ENCODE measurements at places on chromosomes 7 and 10.

DNA sequence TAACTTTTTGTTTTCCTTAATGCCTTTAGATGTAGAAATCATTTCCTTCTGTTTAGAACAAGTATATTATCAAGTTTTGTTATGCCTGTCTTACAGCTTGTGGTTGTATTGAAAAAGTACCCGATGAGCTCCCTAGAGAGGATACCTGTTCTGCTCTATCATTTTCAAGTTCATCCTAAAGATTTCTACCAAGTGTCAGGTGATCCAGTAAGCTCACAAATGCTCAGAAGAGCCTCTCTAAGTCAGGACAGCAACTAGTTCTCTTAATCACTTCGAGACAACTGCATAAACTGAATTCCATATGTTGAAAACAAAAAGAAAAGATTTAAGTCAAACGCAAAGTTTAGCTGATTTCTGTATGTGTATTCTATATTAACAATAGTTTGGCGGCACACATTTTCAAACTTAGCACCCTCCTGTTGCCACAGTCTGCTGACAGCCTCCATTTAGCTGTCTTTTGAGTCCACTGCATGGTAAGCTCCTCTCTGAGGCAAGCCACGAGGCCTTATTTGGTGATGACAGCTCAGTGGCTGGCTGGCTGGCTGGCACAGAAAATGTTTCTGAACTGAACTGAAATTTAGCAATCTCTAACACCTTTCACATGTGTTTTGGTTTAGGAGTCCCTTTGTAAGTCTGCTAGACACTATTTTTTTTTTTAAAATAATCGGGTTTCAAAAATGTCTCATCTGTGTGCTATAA is 59.4 kb downstream of the SEMA3C start:
- no peak for DNase-seq

DNA sequence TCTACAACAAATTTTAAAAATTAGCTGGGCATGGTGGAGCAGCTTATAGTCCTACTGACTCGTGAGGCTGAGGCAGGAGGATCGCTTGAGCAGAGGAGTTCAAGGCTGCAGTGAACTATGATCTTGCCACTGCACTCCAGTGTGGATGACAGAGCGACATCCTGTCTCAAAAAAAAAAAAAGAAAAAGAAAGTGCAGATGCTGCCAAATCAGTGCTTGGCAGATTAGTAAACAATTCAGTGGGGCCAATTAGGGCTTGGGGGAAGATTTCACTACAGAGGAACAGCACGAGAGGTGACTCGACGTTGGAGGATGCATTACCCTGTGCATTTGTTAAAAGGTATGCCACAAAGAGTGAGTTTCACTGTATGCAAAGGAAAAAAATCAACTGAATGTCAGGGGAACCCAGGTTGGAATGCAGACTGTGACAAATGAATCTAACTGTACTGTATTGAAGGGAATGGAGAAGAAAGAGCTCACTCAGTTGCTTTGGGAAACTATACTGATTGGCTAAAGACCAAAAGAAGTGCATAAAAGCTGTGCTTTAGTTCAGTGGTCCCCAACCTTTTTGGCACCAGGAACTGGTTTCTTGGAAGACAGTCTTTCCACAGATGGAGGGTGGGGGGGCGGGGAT is 31.6 kb downstream of the GARIN1A start:
- DNase-seq: no peak

DNA sequence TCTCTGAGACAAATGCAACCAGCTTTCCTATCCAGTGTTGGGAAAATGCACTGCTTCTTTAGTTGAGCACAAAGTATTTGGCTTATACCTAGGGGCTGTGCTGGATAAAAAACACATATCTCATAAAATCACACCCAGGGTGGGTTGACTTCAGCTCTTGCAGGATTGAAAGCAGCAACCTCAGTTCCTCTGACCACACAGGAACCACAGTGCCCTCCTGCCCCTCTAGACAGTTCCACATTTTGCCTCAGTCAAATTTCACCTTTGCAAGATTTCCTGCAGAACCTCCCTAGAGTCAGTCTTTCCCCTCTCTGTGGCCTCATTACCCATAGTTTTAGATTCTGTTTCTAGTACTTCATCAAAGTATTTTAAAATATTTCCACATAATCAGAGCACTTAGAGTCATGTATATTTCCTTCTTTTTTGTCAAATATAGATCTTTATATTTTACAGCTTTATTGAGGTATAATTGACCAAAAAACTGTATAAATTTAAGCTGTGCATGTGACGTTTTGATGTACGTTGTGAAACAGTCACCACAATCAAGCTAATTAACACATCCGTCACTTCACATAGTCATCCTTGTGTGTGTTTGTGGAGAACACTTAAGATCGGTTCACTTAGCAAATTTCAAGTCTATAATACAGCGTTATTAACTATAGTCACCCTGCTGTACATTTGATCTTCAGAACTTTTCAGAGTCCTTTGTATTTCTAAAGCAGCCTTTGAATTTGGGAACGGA is 37.0 kb upstream of the EGR2 start:
- no peak for DNase-seq

- no peak for DNase-seq
Observed at GRCh38 chr7:27871086-27871485, 131.1 kb downstream of the TAX1BP1 start.

DNA sequence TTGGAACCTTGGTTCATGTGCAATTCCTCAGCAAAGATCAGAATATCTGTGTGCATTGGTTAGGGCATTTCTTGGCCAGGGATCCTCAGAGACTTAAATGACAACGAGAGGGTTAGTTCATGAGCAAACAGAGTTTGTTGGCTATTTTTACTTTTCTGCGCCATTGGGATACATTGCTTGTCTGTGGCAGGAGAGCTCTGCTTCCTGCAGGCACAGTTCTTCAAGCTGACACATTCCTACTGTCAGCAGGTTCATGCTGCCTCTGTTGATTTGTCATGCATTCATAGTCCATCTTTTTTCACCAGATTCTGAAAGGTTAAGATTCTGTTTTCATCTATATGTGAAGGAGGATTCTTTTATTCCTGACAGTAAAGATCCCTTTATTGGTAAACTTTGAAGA is 139.4 kb downstream of the TMEM178B start:
- DNase-seq: no peak

GRCh38 chr10:28587270-28587969 is 54.5 kb downstream of the WAC start:
- DNase-seq: no peak

DNA sequence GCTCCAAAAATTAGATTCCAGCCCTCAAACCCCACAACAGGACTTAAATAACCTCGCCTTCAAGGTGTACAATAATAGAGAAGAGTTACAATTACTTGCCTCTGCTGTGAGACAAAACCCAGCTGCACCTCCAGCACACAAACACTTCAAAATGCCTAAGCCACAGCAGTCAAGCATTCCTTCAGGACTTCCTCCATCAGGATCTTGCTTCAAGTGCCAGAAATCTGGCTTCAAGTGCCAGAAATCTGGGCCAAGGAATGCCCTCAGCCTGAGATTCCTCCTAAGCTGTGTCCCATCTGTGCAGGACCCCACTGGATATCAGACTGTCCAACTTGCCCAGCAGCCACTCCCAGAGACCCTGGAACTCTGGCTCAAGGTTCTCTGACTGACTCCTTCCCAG is 1088.3 kb downstream of the SORCS3 start:
- no peak for DNase-seq

GRCh38 chr10:77160679-77161078 is 476.9 kb downstream of the KCNMA1 start:
- no peak for DNase-seq

GRCh38 chr10:96714031-96714590 is 6.2 kb downstream of the PIK3AP1 start:
- DNase-seq: peak; percentile 25

- no peak for DNase-seq
Observed at GRCh38 chr7:691361-692045, 35.0 kb upstream of the DNAAF5 start.

DNA sequence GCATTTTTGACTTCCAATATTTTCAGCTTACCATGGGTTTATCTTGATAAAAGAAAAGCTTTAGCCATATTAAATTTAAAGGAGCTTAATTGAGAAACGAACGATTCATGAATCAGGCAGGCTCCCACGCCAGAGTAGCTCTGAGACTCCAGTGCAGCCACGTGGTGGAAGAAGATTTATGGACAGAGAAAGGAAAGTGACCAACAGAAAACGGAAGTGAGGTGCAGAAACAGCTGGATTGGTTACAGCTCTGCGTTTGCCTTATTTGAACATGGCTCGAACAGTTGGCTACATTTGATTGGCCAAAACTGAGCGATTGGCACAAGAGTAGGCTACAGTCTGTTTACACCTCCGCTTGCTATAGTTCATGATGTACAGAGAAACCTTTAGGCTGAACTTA is 395.4 kb downstream of the GATA3 start:
- no peak for DNase-seq

DNA sequence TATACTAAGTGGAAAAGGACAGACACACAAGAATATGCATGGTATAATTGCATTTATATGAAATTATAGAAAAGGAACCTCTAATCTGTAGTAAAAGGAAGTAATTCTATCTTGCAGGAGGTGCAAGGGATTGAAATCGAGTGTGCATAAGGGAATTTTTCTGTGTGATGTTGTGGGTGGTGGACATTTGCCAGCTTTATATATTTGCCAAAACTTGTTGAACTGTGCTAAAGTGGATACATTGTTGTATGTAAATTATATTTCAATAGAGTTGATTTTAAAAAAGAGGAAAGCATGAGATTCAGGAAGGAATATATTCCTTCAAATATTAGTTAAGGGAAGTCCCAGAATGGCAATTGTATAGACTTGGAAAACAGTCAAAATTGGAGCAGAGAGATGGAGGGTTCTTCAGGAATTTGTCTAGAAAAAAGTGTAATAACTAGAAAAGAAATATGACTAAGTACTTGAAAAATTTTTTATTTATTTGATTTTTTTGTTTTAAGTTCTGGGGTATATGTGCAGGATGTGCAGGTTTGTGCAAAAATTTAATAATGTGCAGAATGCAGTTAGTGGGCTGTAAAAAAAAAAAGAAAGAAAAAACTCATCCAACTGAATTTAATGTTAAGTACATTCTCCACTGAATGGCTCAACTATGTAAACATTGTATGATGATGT is 96.1 kb downstream of the ARL4A start:
- DNase-seq: no peak

DNA sequence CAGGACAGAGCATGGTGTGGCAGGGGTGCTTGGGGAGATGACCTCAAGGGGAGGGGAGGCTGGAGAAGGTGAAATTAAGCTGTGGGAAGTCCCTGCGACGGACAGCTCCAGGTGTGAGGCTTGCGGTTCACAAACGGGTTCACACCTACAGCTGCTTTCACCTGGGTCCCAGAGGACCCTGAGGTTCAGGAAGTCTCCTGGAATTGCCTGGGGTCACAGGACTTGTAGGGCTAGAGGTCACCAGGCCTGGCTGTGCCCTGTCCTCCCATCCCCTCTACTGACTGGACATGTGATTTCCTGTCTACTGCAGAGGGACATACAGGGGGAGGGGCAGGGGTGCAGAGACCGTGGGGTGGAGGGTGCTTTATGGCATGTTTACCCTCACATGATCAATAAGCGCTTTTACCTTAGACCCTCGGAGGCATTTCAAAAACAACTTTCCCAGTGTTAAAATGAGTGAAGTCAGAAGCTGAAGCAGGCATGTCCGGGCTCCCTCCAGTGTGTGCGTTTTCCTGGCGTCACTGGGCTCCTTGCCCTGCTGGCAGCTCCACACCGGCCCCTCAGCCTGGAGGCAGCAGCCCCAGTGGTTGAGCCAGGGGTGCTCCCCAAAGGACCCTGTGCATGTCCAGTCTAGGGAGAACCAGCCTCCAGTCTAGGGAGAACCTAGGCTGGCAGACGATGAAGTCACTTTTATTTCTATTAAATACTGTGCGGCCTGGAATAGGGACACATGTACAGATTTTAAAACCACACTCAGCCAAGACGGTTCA is 66.6 kb upstream of the IGFBP3 start:
- no peak for DNase-seq

DNA sequence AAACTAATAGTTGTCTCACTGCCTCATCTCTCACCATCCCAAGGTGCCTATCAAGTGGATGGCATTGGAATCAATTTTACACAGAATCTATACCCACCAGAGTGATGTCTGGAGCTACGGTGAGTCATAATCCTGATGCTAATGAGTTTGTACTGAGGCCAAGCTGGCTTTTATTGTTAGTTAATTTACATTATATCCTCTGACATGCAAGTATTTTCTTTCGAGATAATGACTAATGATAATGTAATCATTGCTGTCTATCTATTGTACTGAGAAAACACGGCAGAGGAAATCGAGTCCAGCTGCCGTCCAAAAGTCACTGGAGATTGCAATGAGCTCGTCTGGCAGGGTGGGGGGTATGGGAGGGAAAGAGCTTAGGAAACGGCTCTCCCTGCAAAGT is 172.4 kb upstream of the LANCL2 start:
- DNase-seq: peak; percentile 38

DNA sequence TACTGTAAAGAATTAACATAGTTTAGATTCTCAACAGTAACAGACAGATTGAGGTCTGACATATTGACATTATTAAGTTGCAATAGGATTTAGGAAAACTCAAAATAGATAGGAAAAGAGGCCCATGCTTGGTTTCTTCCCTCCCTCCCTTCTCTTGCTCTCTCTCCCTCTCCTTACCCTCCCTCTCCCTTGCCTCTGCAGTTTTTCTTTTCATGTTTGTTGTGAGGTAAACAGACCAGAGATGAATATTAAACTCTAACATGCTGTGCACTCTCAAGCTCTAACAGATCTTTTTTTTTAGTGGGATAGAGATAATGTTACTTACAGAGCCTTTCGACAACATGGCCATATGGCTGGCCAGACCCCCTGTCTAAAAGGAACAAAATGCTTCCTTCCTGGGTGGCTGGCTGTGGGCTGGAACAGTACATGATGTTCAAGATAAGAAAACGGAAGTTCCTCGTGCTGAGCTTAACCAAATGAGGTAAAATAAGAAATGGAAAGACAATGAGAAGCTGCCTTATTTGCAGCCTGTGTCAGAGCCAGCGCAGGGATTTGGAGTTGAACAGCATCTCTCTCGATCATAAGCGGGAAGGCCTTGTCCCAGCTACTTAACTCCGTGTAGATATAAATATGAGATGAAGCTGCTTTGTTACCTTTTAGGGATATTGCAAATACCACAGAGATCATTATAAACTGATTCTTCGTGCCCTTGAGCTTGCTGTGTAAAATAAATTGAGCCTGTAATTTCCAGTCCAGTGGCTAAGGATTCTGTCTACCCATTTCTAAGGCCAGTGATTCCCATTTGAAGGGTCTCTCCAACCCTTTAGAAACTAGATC is 391.9 kb upstream of the NPVF start:
- no peak for DNase-seq

DNA sequence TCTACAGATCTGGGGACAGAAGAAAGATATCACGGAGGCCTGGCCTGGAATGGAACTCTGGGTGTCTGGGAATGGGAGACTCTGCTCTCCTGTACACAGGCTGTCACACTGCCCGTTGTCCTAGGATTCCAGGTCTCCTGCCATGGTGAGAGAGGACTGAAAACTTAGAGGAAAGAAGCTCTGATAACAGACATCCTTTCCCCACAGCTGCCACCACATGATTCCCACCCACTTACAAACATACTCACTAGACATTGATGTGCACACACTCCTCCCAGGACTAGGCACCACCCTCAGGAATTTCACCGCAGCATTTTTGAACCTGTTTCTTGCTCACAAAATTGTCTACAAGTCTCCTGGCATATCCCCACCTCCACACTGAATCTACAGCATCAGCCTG is 5.7 kb downstream of the ZNF92 start:
- DNase-seq: no peak

GRCh38 chr10:95789902-95790301 is 33.9 kb downstream of the ENTPD1 start:
- DNase-seq: no peak
